ENCODE measurements at places on chromosomes 1 and 21.
A peak's percentile ranks its signal among the peaks of the same experiment; 100 is the strongest.

DNA sequence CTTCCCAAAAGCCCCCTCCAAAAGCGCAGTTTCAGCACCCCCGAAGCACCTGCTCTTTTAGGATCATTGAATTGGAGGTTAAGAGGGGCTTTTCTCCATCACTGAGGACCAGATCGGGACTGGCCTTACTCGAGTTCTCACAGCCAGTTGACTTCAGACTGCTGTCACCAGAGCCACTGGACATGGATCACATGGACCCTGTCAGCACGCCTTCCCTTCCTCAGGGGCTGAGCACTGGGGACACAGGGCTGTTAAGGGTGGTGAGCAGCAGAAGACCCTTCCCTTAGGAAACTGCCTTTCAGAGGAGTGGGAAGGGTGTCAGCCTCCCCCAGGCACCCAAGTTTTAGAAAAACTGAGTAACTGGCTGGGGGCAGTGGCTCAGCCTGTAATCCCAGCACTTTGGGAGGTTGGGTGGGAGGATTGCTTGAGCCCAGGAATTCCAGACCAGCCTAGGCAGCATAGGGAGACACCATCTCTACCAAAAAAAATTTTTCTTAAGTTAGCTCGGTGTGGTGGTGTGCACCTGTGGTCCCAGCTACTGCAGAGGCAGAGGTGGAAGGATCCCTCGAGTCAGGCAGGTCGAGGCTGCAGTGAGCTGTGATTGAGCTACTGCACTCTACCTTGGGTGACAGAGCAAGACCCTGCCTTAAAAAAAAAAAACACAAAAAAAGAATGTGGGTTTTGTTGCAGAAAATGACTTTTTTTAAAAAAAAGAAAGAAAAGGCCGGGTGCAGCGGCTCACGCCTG is 584 bp upstream of the FGR start:
- DNase-seq: no peak

- no peak for DNase-seq
Observed at GRCh38 chr1:237293804-237294203, 251.8 kb downstream of the RYR2 start.

- no peak for DNase-seq
Observed at GRCh38 chr1:1406101-1406820, 832 bp downstream of the MRPL20 start.

- DNase-seq: no peak
Observed at GRCh38 chr1:204902671-204903070, 32.0 kb downstream of the NFASC start.

- DNase-seq: no peak
Observed at GRCh38 chr1:6389971-6390370, 3.6 kb downstream of the ACOT7 start.

- no peak for DNase-seq
Observed at GRCh38 chr1:155070158-155070621, 6.7 kb downstream of the EFNA4 start.

- no peak for DNase-seq
Observed at GRCh38 chr1:202835548-202836072, 24.9 kb downstream of the PCAT6 start.

DNA sequence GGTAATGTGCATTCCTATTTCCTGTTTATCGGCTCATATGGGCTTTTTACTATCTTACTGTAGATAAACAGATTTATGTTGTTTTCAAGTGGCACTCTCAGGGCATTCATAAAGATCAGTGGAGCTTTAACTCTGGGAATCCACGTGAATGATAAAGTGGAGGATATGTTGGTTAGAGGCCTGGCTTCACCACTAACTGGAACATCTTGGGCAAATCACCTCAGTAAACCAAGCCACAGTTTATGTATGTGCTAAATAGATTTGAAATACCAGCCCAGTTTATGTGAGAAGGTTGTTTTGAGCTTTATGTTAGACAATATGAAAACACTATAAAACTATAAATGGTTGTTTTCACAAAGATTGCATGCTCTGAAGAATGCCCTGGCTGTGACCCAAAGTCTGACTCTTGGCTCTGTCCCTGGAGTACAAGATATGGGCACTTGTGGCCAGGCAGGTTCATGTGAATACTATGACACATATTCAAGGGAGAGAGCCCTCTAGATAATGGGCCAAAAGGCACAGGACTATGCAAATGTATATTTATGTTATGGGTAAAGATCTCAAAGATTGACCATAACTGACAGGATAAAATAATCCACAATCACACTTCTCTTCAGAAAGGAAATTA is 36.7 kb downstream of the FAM163A start:
- no peak for DNase-seq

GRCh38 chr1:44884746-44885145 is 41.7 kb upstream of the PTCH2 start:
- DNase-seq: no peak

DNA sequence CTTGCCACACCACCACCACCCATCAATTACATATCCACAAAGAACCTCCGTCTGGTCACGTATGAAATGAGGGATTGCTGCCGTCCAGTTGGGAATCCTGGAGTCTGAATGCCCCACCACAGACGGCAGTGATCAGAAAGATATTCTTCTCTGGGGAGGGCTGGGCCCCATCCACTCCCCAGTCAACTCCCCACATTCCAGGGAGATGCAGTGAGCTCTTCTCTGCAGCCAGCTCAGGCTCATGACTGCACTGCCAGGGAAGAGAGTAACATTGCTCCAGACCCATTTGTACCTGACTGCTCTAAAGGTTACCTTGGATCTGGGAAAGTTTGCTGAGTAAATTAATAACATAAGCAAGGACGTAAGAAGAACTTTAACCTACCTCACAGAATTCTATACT is 18.3 kb downstream of the DEGS1 start:
- DNase-seq: no peak

DNA sequence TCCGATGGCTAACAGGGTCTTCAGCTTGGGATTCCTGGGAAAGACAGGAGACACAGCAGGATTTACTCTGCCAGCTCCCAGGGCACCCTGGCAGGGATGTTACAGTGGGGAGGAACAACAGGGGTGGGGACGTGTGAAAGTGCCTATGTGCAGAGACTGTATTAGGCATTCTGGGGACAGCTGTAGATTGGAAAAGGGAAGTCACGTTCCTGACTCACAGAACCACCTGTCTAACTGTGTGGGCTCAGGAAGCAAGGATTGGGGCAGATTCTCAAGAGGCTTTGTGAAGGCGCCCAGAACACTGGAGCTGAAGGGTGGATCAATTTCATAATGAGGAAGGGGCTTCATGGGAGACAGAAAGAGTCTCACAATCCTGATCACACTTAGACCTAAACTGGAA is 4.4 kb downstream of the CHIT1 start:
- no peak for DNase-seq

DNA sequence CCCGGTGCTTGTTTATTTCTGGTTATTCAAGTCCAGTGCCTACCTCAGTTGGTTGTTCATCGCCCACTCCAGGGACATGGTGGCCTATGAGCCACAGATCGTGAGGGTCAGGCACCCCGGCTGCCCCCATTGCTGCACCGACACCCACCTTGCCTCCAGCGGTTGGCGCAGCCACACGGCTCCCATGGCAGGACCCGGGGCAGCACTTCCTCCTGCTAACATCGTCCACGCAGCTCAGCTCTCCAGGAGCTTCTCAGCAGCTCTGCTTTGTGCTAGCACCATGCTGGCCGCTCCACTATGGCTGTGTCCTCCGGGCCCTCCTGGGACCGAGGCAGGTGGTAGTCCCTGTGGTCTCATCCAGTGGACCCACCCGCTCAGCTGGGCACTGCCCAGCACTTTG is 13.9 kb upstream of the PRKCZ start:
- DNase-seq: no peak

GRCh38 chr1:157111396-157112165 is 12.0 kb upstream of the ETV3L start:
- DNase-seq: no peak

DNA sequence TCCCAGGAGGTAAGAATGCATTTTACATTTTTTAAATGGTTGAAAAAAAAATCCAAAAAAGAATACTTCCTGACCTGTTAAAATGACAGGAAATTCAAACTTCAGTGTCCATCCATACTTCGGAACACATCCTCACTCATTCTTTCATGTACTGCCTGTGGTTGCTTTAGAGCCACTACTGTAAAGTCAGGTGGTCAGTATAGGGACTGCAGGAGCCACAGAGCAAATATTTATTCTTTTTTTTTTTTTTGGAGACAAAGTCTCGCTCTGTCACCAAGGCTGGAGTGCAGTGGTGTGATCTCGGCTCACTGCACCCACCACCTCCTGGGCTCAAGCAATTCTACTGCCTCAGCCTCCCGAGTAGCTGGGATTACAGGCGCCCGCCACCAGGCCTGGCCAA is 124.7 kb downstream of the CLIC6 start:
- DNase-seq: no peak

DNA sequence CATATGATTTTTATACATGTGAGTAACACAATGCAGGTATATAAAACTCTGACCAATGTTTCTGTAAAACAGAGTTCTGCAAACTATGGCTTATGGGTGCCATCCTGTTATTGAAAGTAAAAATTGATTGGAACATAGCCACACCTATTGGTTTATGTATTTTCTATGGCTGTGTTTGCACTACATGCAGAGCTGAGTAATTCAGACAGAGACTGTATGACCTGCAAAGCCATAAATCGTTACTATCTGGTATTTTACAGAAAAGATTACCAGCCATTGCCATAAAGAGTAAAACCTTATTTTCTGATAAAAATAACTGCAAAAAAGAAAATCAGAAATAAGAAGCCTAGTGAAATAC is 13.1 kb downstream of the GBP1 start:
- no peak for DNase-seq

DNA sequence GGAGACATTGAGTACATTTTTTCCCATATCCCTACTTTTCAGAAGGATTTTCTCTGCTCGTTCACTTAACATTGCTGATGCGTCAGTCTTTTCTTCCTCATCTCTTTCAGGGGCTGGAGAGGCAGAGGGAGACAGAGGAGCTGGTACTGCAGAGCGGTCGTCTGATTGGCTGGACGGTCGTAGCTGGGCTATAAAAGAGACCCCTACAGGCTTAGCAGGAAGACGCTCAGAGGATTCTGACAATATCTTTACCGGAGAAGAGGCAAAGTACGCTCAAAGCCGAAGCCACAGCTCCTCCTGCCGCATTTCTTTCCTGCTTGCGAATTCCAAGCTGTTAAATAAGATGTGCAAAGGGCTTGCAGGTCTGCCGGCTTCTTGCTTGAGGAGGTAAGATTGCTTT is at the start of gene RGS4:
Gene RGS4, plus strand, starts transcription at position 220 of the 400 bp plus-strand sequence. Its CDS starts 124 bp downstream, at position 344.
- DNase-seq: no peak

DNA sequence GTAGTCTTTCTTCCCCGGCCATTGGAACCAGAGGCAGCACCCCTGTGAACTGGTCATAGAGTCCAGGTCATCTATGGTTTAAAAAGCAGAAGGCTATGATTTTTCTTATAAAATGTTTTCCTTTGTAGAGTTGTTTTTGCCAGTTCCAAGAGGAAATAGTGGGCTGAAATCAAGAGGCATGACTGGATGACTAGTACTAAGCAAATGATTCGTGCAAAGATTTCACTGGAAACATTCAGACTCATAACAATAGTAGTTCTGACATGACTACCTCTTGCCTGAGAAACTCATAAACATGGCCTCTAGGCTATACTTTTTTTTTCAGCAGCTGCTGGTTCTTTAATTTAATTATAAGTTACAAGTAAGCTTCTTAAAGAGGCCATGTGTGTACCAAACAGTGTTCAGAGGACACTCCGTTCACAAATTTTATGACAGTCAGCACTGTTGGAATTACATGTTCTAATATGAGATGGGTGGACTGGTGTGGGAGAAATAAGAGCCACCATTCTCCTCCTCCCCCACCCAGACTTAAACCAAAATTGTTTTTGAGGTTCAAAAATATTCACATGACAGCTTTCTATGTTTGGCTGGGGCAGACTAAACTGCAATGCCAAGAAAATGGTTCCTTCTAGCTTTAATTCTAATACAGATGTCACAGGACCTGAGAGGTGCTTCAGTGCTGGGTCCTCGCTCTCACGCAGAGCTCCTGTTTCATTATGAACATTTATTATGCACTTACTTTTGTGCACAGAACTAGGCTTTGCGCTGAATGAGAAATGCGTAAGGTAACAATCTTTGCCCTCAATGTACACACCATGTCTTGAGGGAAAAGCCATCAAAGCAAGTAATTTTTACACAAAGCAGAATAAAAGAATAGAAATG is 147.5 kb downstream of the ZC3H11B start:
- no peak for DNase-seq

GRCh38 chr21:43626390-43626789 is 32.9 kb downstream of the HSF2BP start:
- DNase-seq: no peak

DNA sequence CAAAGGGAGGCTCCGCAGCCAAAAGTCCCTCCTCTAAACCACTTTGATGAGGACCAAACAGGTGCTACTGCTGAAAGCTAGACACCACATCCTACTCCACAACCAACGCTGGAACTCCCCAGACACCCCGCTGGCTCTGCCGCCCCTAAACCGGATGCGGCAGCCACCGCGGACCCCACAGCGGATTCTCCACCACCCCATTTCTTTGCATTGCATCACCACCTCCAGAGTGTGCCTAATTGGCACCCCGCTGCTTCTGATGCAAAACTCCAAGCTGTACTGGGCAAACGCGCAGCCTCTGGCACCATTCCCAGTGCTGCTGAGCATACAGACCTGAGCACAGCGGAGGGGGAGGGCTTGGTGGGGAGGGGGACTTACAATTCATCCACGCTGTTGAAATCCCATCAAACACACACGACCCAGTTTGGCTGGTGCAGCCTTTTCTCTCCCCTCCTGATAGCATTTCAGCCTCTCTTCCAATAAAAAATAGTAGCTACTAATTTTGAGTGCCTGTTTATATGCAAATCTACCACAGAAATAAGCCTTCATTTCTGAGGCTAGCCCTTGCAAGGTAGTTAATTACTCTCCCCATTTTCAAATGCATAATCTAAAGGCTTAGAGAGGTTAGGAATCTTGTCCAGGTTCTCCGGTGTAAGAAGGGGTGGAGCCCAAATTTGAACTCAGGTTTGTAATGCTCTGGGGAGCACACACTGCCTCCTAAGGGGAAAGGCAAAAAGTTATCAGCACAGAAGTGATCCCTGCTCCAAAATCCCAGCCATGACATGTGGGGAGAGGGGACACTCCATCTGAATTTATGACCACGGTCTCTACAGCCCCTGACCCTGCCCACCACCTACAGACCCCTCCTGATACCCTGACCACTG is 12.2 kb upstream of the RGS16 start:
- peak; percentile 47 for DNase-seq

- DNase-seq: no peak
Observed at GRCh38 chr1:60850084-60850483, 232.3 kb upstream of the NFIA start.

DNA sequence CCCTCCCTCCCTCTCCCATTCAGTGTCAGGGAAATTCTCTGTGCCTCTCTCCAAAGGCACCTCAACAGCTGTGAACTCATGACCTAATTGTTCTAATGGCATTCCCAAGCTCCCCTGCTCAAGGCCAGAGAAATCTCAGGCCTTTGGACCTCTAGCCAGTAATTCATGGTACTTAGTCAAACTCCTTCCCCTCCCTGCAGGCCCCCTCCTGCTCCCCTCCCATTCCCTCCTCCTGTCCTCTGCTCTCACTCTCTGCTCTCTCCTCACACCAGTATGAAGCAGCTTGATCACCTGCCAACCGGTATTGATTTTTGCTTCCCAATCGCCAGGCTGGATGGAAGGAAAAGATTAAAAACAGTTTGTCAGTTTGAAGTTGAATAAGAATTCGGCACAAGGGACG is 370.5 kb upstream of the PBX1 start:
- no peak for DNase-seq

GRCh38 chr1:46394108-46394871 is at the start of gene FAAH:
Gene FAAH (plus strand): TSS chr1:46394317. CDS start chr1:46394349, 32 bp downstream.
- DNase-seq: no peak

- DNase-seq: no peak
Observed at GRCh38 chr1:33177996-33178540, 3.8 kb downstream of the TRIM62 start.

Data from GM12892 (cell line).